Right renal pelvis (tissue), 4 donors: ENCODE measurements at places on chromosomes 4 and X. TPM values are rescaled to one million over a fixed set of nuclear protein-coding genes. Genes with fewer than 3 reads are reported as not detected.

VCX3B gene
- not detected for polyA plus RNA-seq

ETDB gene
- polyA plus RNA-seq, result not detected

CXorf49 gene
- 0.10 TPM for polyA plus RNA-seq

GAGE12F gene
- not detected for polyA plus RNA-seq

SULT1B1 gene
- 0.87 TPM for polyA plus RNA-seq

FAAH2 gene
- polyA plus RNA-seq, result 15.8 TPM

PNCK gene
- 8.0 TPM for polyA plus RNA-seq

GSX2 gene
- polyA plus RNA-seq, result not detected

CLDN34 gene
- not detected for polyA plus RNA-seq

ADAM29 gene
- polyA plus RNA-seq, result not detected

PWWP3B gene
- polyA plus RNA-seq, result 3.6 TPM

CXCL8 gene
- 1.1 TPM for polyA plus RNA-seq

FRG1 gene
- 60.6 TPM for polyA plus RNA-seq

- no peak for DNase-seq
Measured at GRCh38 chr4:26020083-26020668, 106.2 kb downstream of the SMIM20 start.

- no peak for DNase-seq
Measured at GRCh38 chrX:144946666-144947065, 300.6 kb upstream of the SPANXN1 start.

GRCh38 chr4:180398564-180398963, 1844.6 kb upstream of the TENM3 start:
- no peak for DNase-seq

DNA sequence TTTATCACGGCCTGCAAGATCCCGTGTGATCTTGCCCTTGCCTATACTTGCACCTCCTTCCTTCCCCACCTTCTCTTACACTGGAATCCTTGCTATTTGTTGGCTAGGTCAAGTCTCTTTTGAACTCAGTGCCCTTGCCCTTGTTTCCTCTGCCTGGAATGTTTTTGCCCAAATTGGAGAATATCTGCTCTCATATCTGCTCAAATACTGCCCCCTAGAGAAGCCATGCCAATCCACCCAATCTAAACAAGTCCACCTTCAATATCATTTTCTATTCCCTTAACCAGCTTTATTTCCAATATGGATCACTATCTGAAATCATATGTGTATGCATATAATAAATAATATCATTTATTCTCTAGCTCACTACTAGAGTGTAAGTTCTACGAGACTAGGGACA, 1044.2 kb upstream of the FTHL17 start:
- DNase-seq, result no peak

DNA sequence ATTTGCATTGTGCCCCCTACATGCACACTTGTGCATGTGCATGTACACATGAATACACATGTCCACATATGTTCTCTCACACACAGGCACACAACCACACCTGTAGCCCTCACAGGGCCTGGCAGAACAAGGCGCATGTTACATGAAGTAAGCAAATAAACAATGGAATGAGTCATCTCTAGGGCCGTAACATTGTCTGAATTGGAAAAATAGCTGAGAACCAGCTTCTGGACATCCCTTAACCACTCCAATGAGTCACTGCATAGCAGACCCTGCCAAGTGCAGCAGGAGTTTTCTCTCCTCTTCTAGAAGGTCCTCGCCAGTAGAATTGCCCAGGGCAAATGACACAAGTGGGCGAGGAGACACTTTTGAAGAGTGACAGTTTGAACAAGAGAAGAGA, 66.1 kb downstream of the MAGEA10 start:
- DNase-seq, result no peak

DNA sequence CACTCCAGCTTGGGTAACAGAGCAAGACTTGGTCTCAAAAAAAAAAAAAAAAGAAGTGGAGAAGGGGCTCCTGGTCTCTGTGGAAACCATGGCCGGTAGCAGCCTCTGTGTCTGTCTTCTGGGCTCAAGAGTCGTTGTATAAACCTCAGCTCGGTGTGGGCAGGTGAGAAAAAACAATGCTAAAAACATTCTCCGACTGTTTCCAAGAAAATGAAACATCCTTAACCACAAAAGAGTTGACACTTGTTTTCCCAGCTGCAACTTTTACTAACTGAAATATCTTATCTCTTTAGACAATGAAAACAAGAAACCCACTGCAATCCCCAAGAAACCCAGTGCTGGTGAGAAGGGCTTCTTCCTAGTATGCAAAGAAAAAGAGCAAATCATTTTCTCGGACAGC, 26.2 kb downstream of the CD99 start:
- no peak for DNase-seq

DNA sequence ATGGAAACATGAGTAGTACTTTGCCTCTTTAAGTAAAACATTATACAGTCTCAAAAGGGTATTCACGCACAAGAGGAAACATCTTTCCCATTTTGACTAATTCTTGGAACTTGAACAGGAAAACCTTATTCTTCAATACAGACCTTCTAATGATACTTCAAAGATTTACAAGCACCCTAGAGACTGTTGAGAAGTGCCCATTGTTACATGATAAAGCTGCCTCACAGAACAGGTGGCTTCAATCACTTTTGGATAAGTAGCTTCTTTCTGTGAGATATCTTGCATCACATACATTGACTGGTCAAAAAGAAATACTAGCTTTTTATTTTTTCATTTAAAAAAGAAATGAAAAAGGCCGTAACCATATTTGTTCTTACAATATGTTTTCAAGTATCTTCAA, 219.4 kb downstream of the EPHA5 start:
- DNase-seq, result no peak

DNA sequence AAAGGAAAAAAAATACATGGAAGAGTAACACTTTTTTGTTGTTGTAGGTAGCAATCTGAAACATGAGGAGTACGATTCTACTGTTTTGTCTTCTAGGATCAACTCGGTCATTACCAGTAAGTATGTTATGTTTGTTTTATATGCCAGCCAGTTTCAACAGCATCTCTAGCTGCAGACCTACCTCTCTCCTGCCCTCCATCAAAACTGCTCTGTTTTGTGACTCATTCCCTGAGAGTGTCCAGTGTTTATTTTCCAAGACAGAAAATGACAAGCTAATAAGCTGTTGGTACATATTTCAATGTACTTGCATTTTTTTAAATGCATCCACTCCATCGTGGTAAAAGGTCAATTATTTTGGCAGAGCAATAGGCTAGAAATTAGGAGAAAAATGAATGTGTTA, 347 bp downstream of the AMTN start:
- DNase-seq, result no peak

GRCh38 chr4:13530823-13531624, 13.3 kb downstream of the NKX3-2 start:
- DNase-seq, result no peak

GRCh38 chr4:150479657-150480056, 102.3 kb upstream of the MAB21L2 start:
- DNase-seq, result no peak

- no peak for DNase-seq
Measured at GRCh38 chr4:175961604-175962003, 104.0 kb upstream of the WDR17 start.

GRCh38 chrX:97639526-97639925, 755.8 kb downstream of the RPA4 start:
- no peak for DNase-seq

- DNase-seq, result no peak
Measured at GRCh38 chr4:154626793-154627484, 14.5 kb upstream of the FGG start.

DNA sequence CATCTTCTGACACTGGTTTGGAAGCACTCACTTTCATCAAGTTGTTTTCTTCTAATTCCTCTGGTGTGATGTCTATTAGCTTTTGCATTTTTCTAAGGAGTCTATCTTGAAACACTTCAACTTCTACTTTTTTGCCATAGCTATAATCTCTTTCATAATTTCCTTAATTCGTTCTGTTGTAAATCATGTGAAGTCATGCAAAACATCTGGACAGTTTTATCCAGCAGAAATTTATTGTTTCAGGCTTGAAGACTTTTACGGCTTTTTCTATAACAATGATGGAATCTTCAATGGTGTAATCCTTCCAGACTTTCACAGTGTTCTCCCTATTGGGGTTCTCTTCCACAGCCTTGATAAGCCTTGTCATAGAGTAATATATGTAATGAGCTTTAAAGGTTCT, 74.9 kb upstream of the PABPC4L start:
- no peak for DNase-seq

DNA sequence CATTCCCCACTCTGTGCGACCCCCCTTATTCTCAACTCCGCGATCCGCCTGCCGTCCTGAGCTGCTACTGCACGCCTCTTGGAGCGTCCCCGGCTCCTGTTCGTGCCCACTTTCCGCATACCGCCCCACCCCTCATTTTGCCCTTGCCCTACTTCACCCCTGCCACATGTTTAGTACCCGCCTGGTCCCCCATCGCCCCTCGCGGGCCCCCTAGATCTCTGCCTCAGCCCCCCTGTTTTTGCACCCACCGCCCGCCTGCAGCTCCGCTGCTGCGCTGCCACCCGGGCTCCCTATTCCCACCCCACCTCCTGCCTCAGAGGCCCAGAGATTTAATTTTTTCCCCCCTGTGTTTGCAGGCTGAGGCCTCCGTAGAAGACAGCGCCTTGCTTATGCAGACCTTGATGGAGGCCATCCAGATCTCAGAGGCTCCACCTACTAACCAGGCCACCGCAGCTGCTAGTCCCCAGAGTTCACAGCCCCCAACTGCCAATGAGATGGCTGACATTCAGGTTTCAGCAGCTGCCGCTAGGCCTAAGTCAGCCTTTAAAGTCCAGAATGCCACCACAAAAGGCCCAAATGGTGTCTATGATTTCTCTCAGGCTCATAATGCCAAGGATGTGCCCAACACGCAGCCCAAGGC, 1.4 kb downstream of the MAGED1 start:
- no peak for DNase-seq

DNA sequence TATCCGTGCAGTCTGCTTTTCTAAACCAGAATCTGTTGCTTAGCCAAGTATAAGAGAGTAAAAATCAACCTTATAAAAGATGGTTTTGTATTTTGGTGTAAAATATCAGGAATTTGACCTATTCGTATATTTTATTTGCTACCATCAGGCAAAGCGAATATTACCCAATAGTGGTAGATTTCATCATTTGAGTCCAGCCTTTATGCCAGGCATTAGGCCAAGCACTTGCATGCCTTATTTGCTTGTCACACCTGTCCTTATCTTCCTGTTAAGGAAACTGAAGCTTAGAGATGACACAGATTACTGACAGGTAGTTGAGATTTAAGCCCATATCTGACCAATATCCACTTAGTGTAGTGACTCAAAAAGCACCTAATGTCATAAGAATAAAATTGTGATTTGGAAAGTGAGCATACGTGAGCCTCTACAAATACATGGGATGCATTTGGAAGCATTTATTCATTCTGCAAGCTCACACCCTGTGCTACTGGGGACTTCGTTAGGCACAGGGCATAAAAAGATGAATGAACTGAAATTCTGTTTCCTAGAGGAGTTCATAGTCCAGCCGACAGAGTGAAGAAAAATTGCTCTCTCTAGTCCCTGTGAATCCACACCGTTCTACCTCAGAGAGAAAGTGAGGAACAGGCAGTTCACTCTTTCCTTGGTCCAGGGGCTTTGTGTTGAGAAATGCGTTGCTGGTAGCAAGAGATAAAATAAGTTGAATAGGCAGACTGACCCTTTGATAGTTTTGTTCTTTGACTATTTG, 2.3 kb upstream of the RNF212 start:
- no peak for DNase-seq

GRCh38 chr4:109967798-109968520, 55.3 kb downstream of the EGF start:
- no peak for DNase-seq

- DNase-seq, result no peak
Measured at GRCh38 chrX:38268011-38268410, 47.3 kb upstream of the SRPX start.

DNA sequence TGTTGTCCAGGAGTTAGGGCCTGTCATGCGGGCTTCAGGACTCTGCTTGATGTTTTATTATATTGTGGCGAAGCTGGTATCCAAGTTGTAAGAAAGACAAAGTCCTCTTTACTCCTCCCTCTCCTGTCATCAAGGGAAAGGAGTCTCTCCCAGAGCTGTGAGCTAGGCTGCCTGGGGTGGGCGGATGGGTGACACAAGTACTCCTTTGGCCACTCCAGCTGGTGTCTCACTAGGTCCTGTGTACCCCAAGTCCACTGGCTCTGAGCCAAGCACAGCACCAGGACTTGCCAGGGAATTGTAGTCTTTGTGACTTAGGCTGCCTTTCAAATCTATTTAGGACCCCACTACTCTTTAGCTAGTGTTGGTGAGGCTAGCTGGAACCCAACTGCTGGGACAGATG, 36.7 kb upstream of the RPS6KA6 start:
- no peak for DNase-seq

GRCh38 chr4:27490766-27491165, 630.1 kb downstream of the STIM2 start:
- DNase-seq, result no peak

DNA sequence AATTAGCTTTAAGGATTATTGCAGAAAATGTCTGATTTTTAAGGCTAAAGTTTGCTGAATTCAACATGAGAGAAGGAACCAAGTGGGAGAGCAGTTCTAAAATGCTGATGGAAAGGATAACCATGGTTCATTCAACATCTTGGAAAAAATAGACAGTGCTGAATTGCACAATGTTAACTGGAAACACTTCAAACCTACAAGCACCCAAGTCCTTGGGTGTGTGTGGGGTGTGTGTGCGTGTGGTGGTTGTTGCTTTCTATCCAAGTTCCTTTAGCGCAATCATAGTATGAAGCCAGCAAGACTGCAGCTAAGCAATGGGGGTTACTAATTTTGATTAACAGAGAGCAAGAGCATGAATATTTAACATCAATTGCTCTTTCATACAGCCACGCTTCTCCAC, 29.3 kb upstream of the SCOC start:
- DNase-seq, result no peak

DNA sequence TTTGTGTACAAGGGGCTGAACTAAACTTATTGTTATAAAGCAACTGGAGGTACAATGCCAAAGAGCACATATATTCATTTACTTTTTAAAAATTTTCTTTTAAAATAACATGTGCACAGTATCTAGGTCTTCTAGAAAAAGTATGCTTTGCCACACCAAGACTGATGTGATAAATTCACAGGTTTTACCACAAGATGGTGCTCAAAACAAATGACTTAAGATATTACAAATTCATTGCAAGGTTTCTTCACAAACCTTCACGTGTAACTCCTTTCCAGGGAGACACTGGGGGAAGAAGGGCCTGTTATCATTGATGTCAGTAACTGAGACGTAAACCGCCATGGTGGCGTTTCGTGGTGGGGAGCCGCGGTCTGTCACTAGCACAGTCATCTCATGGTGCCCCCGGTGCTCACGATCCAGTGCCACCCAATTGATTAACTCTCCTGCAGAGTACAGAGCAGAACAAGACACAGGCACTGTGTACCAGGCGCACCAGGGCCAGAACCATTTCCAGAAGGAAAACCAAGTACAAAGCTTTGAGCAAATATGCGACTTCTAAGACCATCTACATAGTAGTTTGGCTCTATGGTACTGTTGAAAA, 162.2 kb downstream of the DCHS2 start:
- DNase-seq, result no peak

- DNase-seq, result no peak
Measured at GRCh38 chr4:148170408-148171365, 271.5 kb downstream of the NR3C2 start.

- DNase-seq, result no peak
Measured at GRCh38 chrX:39016556-39016955, 215.3 kb downstream of the MID1IP1 start.
